Activated CD4-positive, alpha-beta T cell treated with anti-CD3 and anti-CD28 coated beads, Interleukin-2, amount 50 U/mL, for 1 hour (primary cell): ENCODE measurements at places on chromosomes 2 and 18.
A peak's percentile ranks its signal among the peaks of the same experiment; 100 is the strongest.

DNA sequence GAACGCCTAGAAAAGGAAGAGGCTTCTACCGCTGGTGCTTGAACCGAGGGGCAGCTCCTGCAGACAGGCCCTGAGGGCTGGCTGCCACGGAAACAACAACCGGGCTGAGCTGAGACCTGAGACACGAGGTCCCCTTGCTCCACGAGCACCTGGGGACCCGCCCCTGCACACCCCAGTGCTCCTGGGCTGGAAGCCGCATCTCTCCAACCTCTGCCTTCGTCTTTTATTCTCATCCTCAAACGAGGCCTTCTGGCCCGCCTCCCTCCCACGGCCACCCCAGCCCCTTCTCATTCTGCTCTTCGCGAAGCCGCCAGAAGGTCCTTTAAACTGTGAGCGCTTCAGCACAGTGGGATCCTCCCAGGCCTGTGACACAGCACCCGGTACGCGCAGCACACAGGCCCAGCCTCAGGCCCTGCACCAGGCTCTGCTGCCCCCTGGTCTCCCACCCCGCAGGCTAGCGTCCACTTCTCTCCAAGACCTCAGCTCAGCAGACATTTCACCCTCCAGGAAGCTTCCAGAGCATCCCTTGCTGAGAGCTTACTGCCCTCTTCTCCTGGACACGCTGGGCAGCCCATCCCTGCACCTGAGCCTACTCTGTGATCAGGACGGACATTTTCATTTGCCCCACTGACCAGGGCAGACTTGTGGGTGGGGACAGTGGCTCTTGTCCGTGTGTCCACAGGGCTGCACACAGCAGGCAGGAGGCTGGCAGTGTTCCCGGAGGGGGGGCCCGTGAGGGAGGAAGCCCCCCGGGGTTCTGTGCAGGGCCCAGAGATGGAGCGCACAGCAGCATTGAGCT lies 149.7 kb downstream of the PXDN start:
- DNase-seq = no peak

DNA sequence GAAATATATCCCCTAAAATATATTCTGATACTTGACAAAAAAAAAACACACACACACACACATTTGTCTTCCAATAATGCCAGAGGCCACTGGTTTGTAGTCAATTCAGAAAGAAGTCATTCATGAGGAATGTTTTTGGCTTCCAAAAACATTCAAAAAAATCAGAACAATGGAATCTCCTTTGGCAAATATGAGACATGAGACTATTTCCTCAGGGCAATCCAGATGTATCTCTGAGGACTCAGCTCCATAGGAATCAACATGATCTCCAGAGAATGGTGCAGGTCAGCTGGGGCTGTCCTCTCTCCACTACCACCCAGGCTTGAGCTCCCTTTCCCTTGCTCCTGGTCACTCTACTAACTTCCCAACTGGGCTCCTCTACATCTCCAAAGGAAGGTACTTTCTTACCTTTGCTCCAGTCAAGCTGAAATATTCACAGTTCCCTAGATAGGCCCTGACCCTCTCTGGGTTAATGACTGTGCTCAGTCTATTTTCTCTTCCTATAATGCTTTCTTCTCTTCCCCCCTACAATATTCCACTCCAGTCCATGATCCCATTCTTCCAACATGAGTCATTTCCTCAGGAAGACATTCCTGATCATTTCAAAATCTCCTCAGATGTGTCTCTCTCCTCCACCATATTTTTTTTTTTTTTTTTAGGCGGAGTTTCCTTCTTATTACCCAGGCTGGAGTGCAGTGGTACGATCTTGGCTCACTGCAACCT lies 145.3 kb downstream of the C1D start:
- no peak for DNase-seq

DNA sequence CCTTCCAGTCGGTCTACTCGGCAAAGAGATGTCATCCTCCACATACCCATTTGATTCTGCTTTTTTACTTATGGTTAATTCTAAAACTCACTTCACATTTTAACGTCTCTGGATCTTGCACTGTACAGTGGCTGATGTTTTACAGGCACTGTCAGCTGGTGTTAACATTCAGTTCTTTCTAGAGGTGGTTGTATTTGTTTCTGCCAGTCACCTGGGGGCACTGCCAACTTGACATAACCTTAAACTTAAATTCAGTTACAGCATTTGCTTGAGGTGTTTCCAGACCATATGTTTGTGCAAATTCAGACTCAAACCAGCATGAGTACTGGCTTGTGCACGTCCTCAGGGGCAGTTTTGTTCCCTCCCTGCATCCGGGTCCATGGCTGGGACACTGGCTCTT lies 5.3 kb upstream of the TMEM185B start:
- no peak for DNase-seq

GRCh38 chr2:25323042-25323514 lies 18.6 kb downstream of the DNMT3A start:
- DNase-seq = peak; percentile 55

GRCh38 chr2:114010001-114010400 lies 120.1 kb downstream of the ACTR3 start:
- DNase-seq = no peak

- no peak for DNase-seq
These were observed 58.8 kb upstream of the LYPD6 start for GRCh38 chr2:149271575-149271974.

DNA sequence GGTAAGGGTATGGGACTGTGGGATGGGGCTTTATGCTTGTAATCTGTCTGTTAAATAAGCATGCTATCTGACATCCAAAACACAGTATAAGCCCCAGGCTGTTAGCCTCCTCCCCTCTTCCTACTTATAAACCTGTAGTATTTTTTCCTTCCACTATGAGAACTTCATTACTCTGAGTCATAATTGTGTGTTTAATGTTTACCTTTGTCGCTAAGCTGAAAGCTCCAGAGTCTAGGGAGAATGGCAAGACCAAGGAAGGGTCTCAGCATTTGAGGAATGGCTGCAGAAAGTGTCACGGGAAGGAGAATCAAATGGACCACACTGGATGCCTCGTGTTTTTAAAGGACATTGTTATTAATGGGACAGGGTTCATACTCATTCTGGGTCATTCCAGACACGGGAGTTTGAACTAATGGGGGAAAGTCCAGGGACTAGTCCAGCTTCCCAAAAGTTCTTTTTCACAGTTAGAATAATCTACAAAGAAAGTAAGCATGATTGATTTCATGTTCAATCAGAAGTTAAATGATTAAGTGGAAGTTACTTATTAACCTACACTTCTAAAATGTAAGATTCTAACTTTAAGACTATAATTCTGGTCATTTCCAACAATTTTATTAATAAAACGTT lies 292.2 kb downstream of the AFF3 start:
- no peak for DNase-seq

DNA sequence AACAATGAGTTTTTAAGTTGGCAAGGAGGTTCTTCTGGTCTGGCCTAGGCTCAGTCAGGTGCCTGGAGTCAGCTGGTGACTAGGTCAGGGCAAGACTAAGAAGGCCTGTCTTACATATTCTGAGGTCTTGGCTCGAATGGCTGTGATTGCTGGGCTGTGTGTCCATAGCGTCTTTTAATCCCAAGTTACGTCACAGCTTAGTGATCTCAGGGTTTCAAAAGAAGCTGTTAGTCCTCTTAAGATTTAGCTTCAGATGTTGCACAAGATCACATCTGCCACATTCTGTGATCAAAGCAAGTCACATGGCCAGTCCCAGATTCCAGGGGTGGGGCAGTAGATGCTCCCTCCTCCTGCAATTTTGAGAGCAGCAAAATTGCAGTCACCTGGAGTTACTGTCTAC lies 61.3 kb downstream of the PKP4 start:
- no peak for DNase-seq

DNA sequence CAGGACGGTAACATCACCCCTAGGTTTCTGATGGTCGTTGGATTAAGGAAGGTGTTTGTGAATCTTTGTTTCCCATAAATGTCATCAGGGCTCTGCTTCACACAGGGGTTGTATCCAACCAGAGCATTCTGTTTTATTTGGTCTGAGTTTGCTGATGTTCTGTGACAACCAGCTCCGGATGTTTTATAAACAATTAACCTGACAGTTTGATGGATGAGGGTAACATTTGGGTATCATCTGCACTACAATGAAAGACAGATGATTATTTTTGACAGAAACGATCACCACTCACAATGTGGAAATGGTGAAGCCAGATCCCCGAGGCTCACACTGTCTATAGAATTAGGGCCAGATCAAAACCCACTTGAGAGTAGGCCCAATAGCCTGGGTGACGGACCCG lies 107.1 kb downstream of the CDC42EP3 start:
- no peak for DNase-seq

DNA sequence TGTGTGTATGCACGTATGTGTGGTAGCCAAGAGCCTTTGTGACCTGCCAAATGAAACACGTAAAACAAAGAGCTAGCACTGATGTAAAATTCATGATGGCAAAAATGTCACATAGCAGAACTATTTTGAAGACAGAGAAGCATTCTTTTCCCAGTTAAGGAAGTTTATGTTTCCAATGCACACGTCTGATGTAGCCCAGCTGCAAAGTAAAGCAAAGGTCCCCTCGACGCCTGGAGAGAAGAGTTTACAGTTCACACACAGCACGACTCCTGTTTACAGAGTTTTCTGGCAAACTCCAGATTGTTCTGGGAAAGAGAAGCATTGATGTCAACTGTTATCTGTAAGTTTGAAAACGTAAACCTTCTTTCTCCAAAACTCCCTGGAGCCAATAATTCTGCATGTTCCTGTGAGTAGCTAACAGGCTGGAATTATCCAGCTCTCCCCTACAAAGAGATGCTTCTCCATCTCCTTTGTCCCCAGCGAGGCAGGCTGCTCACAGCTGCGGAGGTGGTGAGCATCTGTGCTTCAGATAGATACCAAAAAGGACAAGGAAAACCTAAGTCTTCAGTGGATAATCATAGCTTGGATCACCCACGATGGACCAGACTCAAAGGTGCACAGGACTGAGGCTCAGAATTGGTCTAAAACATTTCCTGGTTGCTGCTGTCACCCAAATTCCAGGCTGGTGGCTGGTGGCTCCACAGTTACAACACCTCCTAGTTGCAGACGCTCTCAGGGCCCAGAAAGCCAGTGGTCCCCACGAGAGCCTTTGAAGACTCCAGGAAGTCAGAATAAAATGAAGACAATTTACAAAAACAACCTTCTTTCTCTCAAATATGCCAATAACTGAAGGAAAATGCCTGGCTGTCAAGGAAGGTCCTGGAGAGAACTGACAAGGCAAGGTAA lies 87.4 kb downstream of the COL6A3 start:
- DNase-seq = no peak

- no peak for DNase-seq
These were observed 50.1 kb downstream of the CIB4 start for GRCh38 chr2:26590980-26591618.

- no peak for DNase-seq
These were observed 2.5 kb downstream of the IFIH1 start for GRCh38 chr2:162315938-162316337.

DNA sequence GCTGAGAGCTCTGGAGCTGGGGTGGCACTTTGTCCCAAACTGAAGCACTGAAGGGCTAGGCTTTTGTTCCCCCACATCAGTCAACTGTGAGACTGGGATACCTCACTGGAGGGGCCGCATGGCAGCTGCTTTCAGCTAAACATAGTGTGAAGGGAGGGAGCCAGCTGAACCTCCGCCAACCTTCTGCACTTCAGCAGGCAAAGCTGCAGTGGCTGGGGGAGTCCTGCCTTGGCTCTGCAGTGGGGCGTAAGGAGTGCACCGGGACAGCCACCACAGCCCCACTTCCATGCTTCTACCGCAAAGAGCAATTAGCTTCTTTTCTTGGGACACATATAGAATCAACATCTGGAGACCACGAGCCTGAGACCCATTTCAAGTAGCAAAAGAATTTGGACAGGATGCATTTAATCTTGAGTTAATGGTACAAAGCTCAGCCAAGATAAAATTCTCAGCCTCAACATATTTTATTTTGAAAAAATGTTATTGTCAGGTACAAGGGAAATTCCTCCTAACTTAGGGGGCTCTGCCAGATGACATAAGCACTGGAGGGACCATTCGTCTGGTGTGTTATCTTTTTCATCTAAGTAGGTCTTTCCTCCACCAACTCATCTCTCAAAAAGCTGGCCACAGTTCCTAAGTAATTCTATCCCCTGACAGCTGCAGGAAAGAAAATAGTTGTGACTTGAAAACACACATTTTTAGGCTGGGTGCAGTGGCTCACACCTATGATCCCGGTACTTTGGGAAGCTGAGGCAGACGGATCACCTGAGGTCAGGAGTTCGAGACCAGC lies 25.6 kb upstream of the MYCN start:
- DNase-seq = no peak

GRCh38 chr2:61151436-61151835 lies 10.6 kb upstream of the C2orf74 start:
- DNase-seq = no peak

DNA sequence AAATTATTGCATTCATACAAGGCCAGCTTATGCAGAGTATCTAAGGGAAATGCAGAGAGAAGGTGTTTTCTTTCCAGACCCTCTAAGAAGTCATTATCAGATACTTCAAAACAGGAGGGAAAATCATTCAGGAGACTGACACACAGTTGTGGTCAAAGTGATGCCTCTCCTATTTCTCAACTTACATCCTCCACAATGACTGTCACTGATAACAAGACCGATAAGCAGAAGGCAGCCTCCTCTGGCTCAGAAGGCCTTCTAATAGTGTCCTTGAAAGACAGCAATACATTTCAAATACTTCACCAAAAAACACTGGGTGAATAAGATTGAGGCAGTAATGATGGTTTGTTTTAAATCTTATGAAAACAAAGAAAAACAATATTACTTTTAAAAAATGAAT lies 199.7 kb downstream of the PIEZO2 start:
- DNase-seq = no peak

GRCh38 chr18:5893956-5894610 lies 1.2 kb downstream of the TMEM200C start:
- DNase-seq = no peak

DNA sequence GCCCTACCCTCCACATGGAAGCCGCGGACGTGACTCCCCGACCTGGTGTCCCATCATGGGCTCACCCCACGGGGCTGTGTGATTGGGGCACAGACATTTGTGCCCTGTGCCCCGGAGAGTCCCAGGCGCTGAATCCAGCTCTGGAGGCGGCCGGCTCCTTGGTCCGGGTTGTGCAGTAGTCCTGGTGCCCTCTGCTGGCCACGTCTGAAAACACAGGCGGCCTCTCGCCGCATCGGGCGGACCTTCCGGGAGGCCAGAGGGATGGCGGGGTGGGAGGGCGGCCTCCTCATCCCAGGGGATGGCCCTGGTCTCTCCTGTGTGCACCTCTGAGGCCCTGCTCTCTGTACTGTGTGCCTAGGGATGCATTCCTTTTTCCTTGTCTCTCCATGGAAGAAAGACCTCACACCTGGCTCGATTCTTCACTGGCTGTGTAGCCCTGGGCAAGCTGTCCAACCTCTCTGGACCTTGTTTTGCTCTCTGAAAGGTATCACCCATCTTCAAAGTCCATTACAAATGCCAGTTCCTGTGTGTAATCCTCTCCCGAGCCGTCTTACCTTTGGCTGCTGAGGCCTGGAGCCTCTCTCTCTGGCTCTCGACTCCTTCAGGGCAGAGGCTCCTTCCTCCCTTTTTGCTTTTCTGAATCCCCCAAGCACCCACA lies 27.6 kb downstream of the CELF4 start:
- DNase-seq = peak; percentile 10

- no peak for DNase-seq
These were observed 185.8 kb upstream of the PIK3C3 start for GRCh38 chr18:41769265-41769664.

GRCh38 chr2:27312152-27312551 lies 3.9 kb upstream of the UCN start:
- DNase-seq = no peak
